Activated B cell treated with CpG ODN at 0.5 μM for 24 hours (primary cell): ENCODE measurements at places on chromosomes 13 and 19.
A peak's percentile ranks its signal among the peaks of the same experiment; 100 is the strongest.

- no peaks in the 10 kb centered on the region for H3K4me1 ChIP-seq
- DNase-seq, result no peak
- no peaks in the 10 kb centered on the region for H3K36me3 ChIP-seq
- no peak overlapping the region for H3K27ac ChIP-seq
- H3K4me3 ChIP-seq, result no peak overlapping the region
- peaks cover 25% of the 10 kb centered on the region for H3K27me3 ChIP-seq
These were observed 1.5 kb downstream of the KLK11 start for GRCh38 chr19:51024924-51025323.

- no peaks in the 10 kb centered on the region for H3K36me3 ChIP-seq
- H3K4me3 ChIP-seq, result no peak overlapping the region
- no peaks in the 10 kb centered on the region for H3K27me3 ChIP-seq
These were observed 127.2 kb upstream of the GJB6 start for GRCh38 chr13:20359335-20359734.

GRCh38 chr13:20145521-20145920 lies 15.3 kb downstream of the GJA3 start:
- no peak overlapping the region for H3K27ac ChIP-seq
- H3K4me1 ChIP-seq, result peaks cover 5% of the 10 kb centered on the region
- H3K4me3 ChIP-seq, result no peak overlapping the region
- no peak for DNase-seq
- peaks cover 40% of the 10 kb centered on the region for H3K27me3 ChIP-seq
- H3K36me3 ChIP-seq, result no peaks in the 10 kb centered on the region

GRCh38 chr13:34942732-34943435 lies 814 bp downstream of the NBEA start:
- peak overlapping the region; percentile 90 for H3K4me3 ChIP-seq
- H3K4me1 ChIP-seq, result peaks cover 27% of the 10 kb centered on the region
- peaks cover 14% of the 10 kb centered on the region for H3K27me3 ChIP-seq
- H3K27ac ChIP-seq, result peak overlapping the region; percentile 30

DNA sequence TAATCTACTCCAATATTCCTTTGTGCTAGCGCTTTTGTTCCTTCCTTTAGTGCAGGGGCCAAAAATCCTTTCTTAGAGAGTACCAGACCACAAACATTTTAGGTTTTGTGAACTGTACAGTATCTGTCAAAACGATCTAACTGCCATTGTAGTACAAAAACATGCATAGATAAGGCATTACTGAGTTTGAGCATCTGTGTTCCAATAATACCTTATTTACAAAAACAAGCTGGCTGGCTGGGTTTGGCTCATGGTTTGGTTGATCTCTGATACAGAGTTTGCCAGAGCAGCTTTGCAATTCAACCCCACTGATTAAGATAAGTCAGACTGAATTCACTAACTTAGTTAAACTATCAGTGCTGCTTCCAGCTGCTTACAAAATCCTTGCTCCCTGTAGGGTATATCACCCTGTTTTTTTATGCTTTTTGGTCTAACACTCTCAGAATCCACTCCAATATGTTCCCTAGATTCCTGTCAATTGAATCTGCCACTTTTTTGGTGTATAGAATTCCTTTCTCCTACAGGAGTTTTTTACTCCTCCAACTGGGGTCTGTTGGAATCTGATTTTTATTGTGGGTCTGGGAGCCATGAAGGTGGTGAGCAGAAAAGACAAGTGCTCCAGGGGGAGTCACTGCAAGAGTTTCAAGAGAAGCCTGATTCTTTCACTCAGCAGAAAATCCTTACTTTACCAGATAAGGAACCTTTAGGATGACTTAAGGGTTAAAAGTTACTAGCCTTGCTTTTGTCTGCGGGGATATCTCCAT lies 1399.4 kb downstream of the EFNB2 start:
- peaks cover 4% of the 10 kb centered on the region for H3K36me3 ChIP-seq
- peaks cover 19% of the 10 kb centered on the region for H3K4me1 ChIP-seq
- H3K27me3 ChIP-seq, result no peaks in the 10 kb centered on the region
- H3K4me3 ChIP-seq, result no peak overlapping the region
- no peak for DNase-seq

DNA sequence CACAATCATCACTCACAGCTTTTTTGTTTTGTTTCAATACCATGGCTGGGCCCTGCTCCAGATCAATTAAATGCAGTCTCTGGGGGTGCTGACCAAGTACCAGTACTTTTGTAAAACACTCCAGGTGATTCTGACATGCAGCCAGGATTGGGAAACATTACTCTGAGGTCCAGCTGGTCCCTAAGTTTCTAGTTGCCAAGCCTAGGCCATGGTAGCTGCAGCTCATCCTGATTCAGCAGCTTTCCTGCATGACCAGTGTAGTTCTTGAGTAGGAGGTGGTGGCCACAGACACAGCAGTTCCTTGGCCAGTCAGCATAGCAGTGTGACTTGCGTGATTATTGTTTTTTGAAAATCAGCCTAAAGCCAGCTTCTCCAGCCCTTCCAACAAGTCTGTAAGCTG lies 859.1 kb downstream of the DIAPH3 start:
- H3K27ac ChIP-seq, result no peak overlapping the region
- no peaks in the 10 kb centered on the region for H3K4me1 ChIP-seq
- no peak for DNase-seq
- no peaks in the 10 kb centered on the region for H3K27me3 ChIP-seq

DNA sequence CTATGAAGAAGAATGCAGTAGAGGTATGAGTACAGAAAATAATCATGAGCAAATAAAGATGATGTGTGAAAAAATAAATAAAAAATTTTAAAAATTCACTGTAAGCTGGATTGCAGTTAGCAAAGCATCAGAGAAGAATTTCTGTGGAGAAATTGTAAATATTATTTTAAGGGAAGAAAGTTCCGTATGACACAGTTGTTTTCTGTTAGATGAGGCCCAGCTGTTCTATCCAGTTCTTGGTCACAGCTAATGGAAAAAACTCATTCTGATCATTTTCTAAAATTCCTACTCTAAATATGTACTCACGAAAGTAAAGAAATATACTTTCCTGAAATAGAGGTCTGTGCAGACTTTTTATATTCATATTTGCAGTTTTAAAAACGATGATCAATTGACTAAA lies 578.8 kb downstream of the DCT start:
- DNase-seq, result no peak
- H3K4me1 ChIP-seq, result no peaks in the 10 kb centered on the region
- no peak overlapping the region for H3K4me3 ChIP-seq
- H3K36me3 ChIP-seq, result no peaks in the 10 kb centered on the region
- H3K27ac ChIP-seq, result no peak overlapping the region

- no peak for DNase-seq
- H3K27ac ChIP-seq, result peak overlapping the region; percentile 7
- no peaks in the 10 kb centered on the region for H3K27me3 ChIP-seq
- H3K36me3 ChIP-seq, result peaks cover 60% of the 10 kb centered on the region
- H3K4me1 ChIP-seq, result peaks cover 29% of the 10 kb centered on the region
- no peak overlapping the region for H3K4me3 ChIP-seq
These were observed 7.1 kb downstream of the RBM26 start for GRCh38 chr13:79398915-79399314.

DNA sequence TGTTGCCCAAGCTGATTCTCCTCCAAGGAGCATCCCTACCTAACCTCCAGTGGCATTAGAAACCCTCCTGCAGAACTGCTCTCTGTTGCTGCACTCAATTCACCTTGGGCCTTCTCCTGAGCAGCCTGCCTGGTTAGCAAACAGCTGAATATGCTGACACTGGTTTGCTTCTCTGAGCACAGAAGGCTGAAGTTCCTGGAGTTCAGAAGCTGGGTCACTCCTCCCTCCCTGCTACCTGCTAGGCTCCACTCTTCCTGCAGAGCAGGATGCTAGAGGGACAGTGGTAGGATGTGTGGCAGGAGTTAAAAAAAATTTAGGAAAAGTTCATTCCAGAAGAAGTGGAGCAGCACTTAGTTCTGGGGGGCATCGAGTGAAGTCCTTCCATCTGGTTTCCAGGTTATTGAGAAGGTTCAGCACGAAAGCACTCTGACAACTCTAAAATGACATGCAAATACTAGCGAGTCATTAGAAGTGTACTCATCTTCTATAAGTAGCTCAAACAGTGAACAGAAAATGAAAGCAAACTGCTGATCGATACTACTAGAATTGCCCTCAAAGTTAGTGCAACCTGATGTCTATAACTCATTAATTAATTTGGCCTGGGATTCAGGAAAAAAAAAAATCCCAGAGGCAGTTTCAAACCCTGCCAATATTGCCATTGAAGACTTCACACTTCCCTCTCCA lies 293.7 kb downstream of the POU4F1 start:
- no peak for DNase-seq
- no peak overlapping the region for H3K27ac ChIP-seq
- no peaks in the 10 kb centered on the region for H3K4me1 ChIP-seq
- H3K36me3 ChIP-seq, result no peaks in the 10 kb centered on the region
- H3K4me3 ChIP-seq, result no peak overlapping the region
- peaks cover 2% of the 10 kb centered on the region for H3K27me3 ChIP-seq

- H3K4me1 ChIP-seq, result no peaks in the 10 kb centered on the region
- H3K27ac ChIP-seq, result no peak overlapping the region
- no peaks in the 10 kb centered on the region for H3K36me3 ChIP-seq
- peaks cover 6% of the 10 kb centered on the region for H3K27me3 ChIP-seq
These were observed 309.3 kb downstream of the DCT start for GRCh38 chr13:94170145-94170571.

- no peak overlapping the region for H3K4me3 ChIP-seq
- no peak for DNase-seq
- H3K36me3 ChIP-seq, result no peaks in the 10 kb centered on the region
- peaks cover 10% of the 10 kb centered on the region for H3K4me1 ChIP-seq
- H3K27ac ChIP-seq, result no peak overlapping the region
These were observed 50.3 kb upstream of the ATP11A start for GRCh38 chr13:112639521-112639920.

GRCh38 chr13:90238413-90238812 lies 1109.1 kb upstream of the MIR17HG start:
- no peaks in the 10 kb centered on the region for H3K27me3 ChIP-seq
- H3K27ac ChIP-seq, result no peak overlapping the region
- H3K4me1 ChIP-seq, result no peaks in the 10 kb centered on the region
- no peak overlapping the region for H3K4me3 ChIP-seq

DNA sequence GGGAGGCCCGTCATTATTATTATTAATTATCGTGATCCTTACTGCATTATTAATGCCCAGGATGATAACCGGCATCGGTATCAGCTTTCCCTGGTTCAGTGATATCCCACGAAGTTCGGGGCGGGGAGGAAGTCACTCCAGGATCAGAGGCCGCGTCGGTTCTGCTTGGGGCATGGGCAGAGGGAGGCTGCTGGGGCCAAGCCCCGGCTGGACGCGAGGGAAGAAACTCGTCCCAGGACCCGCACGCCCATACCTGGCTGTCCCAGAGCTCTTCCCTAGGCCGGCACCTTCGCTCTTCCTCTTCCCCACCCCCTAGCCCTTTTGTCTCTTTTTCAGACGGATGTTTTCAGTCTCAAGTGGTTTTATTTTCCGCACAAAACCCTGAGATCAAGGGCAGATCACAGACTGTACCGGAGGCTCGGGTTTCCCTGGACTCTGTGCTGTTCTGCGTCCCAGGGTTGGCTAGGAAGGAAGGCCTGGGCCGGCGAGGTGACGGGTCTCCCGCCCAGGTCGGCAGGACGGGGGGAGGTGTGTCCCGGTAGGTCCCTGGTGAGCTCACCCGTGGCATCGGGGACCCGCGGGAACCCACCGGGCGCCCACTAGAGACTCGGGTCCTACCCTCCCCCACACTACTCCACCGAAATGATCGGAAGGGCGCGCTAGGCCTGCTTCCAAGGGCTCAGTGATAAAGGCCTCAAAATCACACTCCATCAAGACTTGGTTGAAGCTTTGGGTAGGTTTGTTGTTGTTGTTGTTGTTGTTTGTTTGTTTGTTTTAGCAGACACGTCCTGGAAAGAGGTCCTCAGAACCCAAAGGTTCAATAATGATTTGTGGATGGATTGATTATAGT lies 7.9 kb downstream of the ZIC2 start:
- H3K36me3 ChIP-seq, result peaks cover 3% of the 10 kb centered on the region
- no peak for DNase-seq
- no peak overlapping the region for H3K4me3 ChIP-seq
- peaks cover 74% of the 10 kb centered on the region for H3K27me3 ChIP-seq
- H3K4me1 ChIP-seq, result peaks cover 11% of the 10 kb centered on the region

DNA sequence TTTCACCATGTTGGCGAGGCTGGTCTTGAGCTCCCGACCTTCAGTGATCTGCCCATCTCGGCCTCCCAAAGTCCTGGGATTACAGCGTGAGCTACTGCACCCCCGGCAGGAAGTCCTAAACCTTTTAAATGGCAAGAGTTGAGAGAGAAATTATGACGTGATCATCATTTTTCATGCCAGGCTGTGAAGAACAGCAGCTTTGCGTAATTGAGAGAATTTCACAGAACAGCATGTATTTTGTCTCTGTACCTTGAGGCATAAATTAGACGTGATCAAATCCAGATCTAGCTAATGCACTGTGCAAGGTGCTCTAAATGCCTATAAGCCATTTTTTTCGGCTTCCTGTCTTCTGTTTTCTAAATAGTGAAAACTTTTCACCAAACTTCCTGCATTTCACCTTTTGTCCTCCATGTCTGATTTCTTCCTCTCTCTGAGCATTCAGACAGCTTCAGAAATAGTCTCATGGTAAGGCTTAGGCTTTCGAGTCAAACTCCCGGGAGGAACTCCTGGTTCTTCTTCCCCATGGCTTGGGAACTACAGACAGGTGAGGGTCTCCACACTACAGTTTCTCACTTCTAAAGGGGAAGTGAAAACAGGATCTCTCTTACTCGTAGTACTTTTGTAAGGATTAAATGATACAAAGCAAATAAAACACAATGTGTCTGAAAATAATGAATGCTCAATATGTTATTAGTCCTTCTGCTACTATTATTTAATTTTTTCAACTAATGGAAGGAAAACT lies 51.0 kb downstream of the WDFY2 start:
- H3K27me3 ChIP-seq, result no peaks in the 10 kb centered on the region
- H3K36me3 ChIP-seq, result no peaks in the 10 kb centered on the region
- H3K27ac ChIP-seq, result peak overlapping the region; percentile 55
- H3K4me3 ChIP-seq, result peak overlapping the region; percentile 29

DNA sequence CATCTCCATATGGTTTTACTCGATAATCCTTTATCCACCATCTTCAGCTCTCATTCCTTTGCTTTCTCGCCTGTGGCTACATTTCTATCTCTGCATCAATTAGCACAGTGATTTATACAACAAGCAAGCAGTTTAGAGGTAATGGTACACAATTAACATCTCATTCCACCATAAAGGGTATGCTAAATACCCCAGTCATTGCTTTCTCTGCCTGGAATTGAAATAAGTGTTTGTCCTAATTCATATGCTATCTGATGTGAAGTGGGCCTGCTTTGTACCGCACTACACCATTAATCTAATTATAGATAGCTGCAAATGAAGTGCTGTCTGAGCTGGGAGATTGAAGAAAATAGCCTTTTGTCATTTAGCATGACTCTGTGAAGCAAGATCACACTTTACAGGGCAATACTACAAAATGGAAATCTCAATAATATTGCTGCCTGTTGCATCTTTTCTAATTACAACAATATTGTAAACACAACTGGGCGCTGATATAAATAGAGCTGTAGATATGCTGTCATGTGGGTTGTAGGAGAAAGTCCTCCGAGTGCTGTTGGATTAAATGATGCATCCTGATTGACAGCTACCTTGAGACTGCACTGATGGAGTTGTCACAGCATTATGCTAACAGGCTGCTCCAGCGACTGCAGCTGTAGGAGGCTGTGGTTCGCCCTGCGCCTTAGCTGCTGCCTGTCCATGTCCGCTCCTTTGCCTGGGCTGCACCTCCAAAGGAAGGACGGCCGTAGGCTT lies 78.2 kb downstream of the GGACT start:
- H3K27ac ChIP-seq, result no peak overlapping the region
- H3K4me3 ChIP-seq, result no peak overlapping the region
- no peaks in the 10 kb centered on the region for H3K36me3 ChIP-seq
- H3K4me1 ChIP-seq, result peaks cover 13% of the 10 kb centered on the region

- H3K27ac ChIP-seq, result no peak overlapping the region
- peaks cover 56% of the 10 kb centered on the region for H3K36me3 ChIP-seq
- H3K4me1 ChIP-seq, result peaks cover 17% of the 10 kb centered on the region
- DNase-seq, result no peak
- no peak overlapping the region for H3K4me3 ChIP-seq
These were observed 11.1 kb downstream of the PPP5C start for GRCh38 chr19:46357846-46358583.
